ENCODE measurements at places on chromosomes 6 and 20. TPM values are rescaled to one million over a fixed set of nuclear protein-coding genes. Genes with fewer than 3 reads are reported as not detected.

The KCNQ2 gene
- not detected for total RNA-seq

The DNPH1 gene
- total RNA-seq = 65.4 TPM

The TRIM40 gene
- total RNA-seq = not detected

The CNKSR3 gene
- total RNA-seq = 4.9 TPM

The RBM24 gene
- total RNA-seq = not detected

The GPLD1 gene
- 0.73 TPM for total RNA-seq

The CST7 gene
- total RNA-seq = not detected

The NRSN1 gene
- total RNA-seq = not detected
